ENCODE measurements at places on chromosomes 3 and 15.

DNA sequence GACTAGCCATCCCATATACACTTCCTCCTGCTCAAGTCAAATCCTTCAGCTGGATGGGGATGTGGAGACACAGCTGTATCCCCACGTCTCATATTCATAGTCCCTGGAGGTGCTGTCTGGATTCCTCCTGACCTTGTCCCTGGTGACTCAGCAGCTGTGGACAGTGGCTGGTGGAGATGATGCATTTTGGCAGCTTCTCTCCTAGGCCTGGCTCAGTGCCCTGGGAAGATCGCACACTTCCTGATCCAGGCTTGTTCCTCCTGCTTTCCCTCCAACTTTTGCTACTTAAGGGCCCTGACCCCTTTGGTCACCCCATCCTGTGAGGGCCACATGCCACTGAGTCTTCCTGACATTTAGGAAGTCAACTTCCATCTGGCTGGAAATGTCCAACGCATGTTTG is 44.4 kb downstream of the ADAMTSL3 start:
- no peak for DNase-seq

- no peak for DNase-seq
These were observed 193.4 kb upstream of the SEMA6D start for GRCh38 chr15:47523681-47524475.

DNA sequence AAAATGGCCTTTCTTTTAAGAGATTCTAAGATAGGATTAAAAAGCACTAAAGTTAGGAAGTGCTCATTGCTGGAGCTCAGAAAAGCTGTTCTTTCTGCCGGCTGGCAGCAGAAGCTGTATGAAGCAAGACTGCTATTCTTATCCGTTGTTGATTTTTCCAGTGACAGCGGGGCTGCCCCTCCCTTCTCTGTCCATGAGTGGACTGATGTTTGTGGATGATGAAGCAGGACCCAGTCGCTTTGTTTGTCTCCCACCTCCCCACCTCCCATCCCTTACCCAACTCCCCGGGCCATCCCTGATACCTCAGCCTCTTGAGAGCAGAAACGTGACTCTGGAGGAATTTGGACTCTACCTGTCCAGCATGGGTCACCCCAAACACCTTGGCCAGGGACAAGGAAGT is 10.3 kb upstream of the MUSTN1 start:
- DNase-seq = no peak

DNA sequence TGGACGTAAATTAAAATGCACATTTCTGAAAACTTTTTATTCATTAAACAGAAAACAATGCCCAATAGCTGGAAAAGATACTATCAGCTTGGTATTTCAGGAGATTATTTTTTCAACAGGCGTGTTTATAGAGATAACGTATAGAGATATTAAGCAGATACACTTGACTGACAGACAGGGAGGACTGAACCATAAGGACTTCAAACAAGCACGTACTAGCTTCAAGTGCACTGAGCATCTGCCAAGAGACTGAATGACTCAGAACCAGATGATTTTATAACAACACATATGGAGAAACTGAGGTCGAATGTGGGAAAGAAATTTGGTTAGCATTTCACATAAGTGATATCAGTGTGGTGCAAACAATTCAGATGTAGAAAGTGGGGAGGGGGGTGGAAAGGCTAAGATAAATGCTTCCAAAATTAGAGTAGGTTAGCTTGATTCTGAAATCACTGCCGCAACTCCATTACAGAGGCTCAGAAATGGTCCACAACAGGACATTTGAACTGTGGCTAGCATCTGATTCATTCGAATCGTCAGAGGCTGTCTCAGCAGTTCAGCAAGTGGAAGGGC is 103.5 kb downstream of the SEMA6D start:
- peak; percentile 8 for DNase-seq

- no peak for DNase-seq
These were observed 365.6 kb upstream of the DPPA4 start for GRCh38 chr3:109702976-109703375.

GRCh38 chr3:134847349-134847748 is 52.3 kb downstream of the EPHB1 start:
- no peak for DNase-seq

DNA sequence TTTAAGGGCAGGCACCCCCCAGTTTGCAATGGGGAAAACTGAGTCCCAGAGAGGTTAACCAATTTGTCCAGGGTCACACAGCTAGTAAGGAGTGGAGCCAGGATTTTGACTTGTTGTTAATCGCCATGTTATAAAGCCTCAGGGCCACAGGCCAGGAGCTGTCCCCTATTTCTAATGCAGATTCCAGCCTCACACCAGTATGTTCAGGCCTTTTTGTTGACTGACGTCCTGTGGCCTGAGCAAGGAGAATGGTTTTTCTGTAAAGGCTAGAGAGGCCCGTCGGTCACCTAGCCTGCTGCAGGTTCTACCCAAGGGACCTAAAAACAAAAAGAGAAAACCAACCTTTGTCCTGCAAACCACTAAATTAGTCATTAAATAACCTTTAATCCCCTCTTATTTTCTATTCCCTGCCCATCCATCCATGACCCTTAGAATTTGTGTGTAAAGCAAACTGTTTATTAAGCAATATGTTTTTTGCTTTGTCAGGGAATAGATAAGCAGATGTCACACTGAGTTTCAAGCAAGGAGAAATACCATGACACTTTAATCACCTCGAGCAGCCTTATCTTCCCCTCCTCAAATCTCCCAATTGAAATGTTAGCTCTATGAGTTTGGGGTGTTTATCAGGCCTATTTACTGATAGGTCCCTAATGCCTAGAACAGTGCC is 14.1 kb downstream of the ACOX2 start:
- no peak for DNase-seq

- no peak for DNase-seq
These were observed 35.0 kb upstream of the IQCF6 start for GRCh38 chr3:51814034-51814433.

GRCh38 chr3:186207515-186207914 is 98.6 kb upstream of the ETV5 start:
- no peak for DNase-seq

GRCh38 chr15:40982855-40983254 is 29.6 kb downstream of the CHAC1 start:
- no peak for DNase-seq

- DNase-seq = no peak
These were observed 109.1 kb downstream of the COL6A6 start for GRCh38 chr3:130626049-130626448.

DNA sequence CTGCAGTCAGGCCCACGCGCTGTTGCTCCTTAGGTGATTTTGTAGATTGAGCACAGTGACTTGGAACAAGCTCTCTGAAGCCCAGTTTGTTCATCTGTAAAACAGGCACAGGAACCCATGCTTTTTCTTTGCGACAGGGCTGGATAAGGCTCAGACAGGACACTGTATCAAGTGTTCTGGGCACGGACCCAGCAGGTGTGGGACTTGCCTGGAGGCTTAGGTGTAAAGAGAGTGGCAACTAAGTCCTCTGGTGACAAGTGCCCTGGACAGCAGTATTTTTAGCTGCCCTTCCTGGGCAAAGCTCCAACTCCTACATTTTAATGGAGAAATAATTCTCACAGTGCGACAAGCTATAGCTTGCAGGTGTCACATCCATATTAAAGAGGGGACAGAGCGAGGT is 32.2 kb downstream of the CD276 start:
- no peak for DNase-seq

DNA sequence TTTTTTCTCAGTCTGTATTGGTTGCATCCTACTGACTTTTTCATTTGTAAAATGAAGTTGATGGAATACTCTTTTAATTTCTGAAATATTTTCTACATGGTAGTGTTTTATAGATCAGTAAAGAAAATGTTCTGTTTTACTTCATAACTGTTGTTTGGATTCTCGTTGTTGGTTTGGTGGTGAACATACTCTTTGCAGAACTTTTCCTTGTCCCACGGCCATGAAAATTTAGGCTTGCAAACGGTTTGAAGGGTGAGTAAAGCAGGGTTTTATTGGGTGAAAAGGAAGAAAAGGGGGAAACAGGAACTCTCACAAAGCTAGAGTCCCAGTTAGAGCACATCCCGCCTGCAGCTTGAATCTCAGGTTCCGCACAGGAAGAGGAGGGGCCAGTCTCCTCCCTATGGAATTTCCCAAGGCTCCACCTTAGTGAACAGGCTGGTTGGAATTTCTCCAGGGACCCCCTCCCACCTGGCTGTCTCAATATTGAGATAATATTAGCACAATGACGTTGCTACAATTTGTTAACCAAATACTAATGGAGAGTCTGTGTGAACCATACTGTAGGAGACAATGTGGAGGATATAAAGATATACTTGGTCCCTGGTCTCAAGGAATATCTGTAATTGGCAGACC is 5.6 kb downstream of the PDCD6IP start:
- no peak for DNase-seq

DNA sequence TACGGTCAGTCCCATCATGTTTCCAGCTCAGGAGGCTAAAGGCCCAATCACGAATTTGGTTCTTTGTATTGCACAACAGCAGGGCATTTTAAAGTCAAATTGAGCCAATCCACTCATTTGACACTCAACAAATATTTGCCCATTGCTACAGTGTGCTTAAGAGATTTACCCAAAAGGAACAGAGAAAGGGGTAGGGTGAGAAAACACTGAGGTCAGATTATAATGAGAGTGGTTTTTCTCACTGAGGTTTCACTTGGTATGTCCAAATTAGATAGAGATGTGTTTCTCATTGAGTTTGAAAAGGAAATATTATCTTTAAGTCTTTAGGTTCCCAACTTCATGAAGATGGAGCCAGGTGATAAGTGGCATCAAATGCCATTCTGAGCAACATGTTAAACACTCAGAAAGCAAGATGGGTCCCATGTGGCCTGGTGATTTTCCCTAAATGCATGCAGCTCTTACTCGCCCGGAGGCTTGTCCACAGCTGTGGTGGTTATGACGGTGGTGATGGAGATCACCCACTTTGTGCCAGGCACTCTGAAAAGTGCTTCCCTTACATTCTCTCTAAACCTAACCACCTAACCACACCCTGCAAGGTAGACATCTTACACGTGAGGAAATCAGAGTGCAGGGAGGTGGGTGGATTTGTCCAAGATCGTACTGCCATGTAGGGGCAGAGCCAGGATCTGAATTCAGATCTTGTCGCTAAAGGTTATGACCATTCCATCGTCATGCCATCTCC is 31.2 kb upstream of the USP3 start:
- no peak for DNase-seq

- DNase-seq = no peak
These were observed 5.0 kb downstream of the PLA1A start for GRCh38 chr3:119602676-119603075.

- DNase-seq = peak; percentile 63
These were observed 574 bp downstream of the NGRN start for GRCh38 chr15:90266061-90266431.

GRCh38 chr15:62534996-62535395 is 369.9 kb upstream of the C2CD4B start:
- no peak for DNase-seq

DNA sequence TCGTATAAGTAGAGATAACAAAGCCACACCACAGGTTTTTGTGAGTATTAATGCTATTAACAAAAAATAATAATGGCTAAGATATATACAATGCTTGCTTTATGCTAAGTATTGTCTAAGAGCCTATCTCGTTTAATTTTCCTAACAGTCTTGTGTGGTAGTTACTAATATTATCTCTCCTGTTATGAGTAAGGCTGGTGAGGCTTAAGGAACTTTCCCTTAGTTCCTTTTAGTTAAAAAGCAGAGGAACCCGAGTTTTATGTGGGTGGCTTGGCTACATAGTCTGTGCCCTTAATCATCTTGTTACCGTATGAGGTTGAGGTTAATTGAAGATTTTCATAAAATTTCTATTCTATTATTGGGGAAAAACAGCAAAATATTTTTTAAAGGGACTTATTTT is 218.4 kb downstream of the SOX2 start:
- no peak for DNase-seq

GRCh38 chr3:191350396-191351090 is 20.2 kb upstream of the UTS2B start:
- no peak for DNase-seq

DNA sequence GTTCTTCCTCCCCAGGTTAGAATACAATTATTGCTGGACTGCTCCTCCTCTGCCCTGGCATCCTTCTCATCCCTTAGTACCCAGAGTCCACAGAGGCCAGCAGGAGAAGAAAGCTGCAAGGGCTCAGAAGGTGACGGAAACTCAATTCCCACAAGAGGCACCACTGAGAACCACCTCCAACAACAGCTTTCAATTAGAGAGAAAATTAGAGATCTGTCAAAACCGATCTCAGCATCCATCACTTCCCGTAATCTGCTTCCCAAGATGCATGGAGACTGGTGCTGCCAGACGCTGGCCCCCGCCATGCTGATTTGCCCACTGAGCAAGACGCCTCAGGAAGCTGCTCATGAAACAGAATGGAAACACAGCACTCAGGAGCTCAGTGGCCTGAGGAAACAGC is 135.0 kb upstream of the PRICKLE2 start:
- no peak for DNase-seq

DNA sequence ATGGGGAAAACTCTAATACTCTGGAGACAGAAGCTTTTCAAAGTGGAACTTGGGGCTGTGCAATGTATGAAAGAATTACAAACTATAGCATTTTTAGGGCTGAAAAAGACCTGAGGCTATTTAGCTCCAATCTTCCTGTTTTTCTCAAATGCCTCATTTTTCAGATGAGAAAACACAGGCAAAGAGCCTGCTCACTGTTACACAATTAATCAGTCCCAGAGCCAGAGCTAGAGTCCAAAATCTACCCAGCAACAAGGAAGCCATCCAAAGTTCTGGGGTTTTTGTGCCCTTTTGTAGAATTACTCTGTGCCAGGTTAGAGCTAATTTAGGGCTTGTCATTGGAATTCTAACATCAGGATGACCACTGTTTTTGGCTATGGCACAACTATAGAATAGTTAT is 45.5 kb downstream of the GPR149 start:
- no peak for DNase-seq

- DNase-seq = no peak
These were observed 180.9 kb upstream of the TBL1XR1 start for GRCh38 chr3:177378168-177378567.

DNA sequence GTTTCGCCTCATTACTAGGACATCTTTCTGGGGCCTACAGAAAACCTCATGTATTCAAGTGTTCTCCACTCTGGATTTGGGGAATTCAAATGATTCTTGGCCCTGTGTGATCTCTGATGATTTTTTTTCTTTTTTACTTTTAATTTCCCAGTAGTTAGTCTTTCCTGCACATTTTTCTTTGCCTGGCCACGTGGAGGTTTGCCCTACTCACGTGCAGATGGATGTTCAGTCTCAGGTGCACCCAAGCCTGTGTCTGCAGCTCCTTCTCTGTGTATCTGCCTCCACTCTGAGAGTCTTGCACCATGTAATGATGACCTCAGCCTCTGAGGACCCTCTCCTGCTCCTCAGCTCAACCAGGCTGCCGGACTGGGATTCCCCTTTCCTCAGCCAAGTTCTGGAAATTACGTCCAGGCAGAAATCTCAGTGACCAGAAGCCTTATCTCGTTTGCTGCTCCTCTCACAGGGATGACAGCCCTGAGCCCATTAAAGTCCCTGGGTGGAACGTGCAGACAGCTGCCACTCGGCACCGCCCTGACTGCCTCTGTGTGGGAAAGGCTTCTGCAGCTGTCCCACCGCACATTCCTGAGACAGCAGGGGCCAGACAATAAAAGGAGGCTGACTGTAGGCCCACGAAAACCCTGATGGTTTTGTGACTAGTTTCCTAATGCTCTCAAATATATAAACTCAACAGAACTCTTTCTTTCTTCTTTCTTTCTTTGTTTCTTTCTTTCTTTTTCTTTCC is 31.4 kb upstream of the GABRB3 start:
- DNase-seq = no peak

- DNase-seq = no peak
These were observed 988 bp upstream of the NFKBIZ start for GRCh38 chr3:101848326-101848725.

GRCh38 chr3:61758839-61759238 is 197.5 kb downstream of the PTPRG start:
- no peak for DNase-seq
